Stimulated activated CD4-positive, alpha-beta T cell treated with anti-CD3 and anti-CD28 coated beads, Interleukin-4, amount 100 ng/mL, for 4 hours (primary cell): ENCODE measurements at places on chromosomes 5 and 9.
A peak's percentile ranks its signal among the peaks of the same experiment; 100 is the strongest.

GRCh38 chr9:34611811-34612787 lies at the start of gene RPP25L:
Gene RPP25L (minus strand): TSS chr9:34612097. CDS start chr9:34611296, 801 bp downstream.
- peak; percentile 88 for DNase-seq

- DNase-seq = no peak
Observed at GRCh38 chr9:86402591-86402990, 48.4 kb upstream of the TUT7 start.

DNA sequence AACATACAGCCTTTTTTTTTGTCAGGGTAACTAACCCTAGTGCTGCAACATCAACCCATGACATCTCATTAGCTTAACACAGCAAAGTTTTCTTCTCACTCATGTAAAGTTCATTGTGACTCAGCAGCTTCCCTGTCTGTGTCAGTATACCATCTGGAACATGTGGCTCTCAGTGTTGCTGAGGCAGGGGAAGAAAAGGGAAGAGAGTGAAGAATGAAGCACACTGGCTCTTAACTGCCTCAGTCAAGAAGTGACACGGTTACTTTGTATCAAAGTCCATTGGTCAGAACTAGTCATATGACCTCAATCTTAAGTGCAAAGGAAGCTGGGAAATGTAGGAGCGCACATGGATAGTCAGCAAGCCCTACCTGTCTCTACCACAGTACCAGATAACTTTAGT lies 185.0 kb upstream of the ELL2 start:
- DNase-seq = no peak

- DNase-seq = no peak
Observed at GRCh38 chr5:178797101-178797521, 62.6 kb upstream of the ZNF354B start.

GRCh38 chr5:92852219-92852618 lies 728.8 kb downstream of the NR2F1-AS1 start:
- no peak for DNase-seq

GRCh38 chr5:72032788-72033187 lies 74.5 kb upstream of the MAP1B start:
- DNase-seq = no peak

DNA sequence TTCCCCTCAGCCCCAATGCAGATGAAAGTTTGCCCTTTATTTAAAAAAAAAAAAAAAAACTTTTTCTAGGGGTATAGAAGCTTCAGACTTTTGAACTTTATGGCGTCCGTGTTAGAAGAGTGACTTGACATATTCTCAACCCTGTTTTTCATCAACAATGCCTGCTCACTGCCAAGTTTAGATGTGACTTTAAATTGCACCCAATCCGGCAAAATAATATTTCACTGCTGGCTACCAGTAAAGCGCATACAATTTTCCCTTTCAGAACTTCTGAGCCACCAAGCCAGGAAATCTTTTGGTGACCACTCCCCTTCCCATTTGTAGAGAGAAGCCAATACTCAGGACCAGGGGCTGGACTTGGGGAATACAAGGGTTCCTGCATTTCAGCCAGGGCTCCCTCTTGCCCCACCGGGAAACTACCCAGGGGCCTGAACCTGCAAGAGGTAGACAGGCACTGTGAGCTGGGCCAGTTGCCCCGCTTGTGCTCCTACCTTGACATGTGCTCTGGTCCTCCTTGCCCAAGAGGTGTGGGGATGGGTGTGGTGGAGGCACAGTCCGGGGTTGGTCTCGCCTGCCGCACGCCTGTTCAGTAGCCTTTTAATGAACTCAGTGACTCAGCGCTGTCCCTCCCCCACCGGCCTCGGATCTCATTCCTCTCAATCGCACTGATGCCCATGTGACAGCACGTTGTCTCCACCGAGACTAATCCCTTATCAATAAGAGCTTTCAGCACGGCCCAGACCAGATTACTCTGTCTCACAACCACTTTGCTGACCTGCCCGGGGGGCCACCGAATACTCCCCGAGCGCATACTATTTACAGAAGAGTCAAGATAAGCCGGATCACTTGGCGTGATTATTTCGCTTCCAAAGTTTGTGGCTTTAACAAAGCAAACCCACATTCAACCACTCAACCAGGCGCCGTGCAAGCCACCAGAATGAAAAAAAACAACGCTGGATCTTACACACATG lies 226.4 kb downstream of the DCP2 start:
- no peak for DNase-seq

- no peak for DNase-seq
Observed at GRCh38 chr9:37639841-37640240, 10.9 kb upstream of the FRMPD1 start.

GRCh38 chr5:13591621-13592020 lies 352.9 kb downstream of the DNAH5 start:
- DNase-seq = no peak

- peak; percentile 55 for DNase-seq
Observed at GRCh38 chr9:91164724-91165520, 196.8 kb downstream of the AUH start.

DNA sequence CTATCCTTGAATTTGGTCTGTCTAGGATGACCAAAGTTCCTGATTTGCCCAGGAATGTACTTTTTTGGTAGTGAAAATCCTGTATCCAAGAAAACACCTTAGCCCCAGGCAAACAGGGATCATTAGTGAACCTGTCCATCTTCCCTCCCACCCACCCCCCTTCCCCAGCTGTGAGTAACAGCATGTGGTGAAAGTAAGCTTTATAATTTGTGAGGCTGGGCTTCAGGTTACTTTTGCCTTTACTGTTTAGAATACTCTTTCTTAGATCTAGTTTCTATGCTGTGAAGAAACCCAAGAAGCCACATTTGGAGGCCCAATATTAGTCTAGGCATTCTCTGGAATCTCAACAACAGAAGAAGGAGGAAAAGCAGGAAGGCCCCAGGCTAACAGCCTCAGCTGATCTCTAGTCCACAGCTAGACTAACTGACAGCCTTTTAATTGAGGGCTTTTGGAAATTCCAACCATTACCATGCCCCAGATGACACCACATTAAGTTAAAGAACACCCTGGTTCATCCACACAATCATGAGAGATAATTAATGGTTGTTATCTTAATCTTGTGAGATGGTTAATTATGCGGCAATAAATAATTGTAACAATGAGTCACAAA lies 703.0 kb upstream of the NUDT12 start:
- no peak for DNase-seq

DNA sequence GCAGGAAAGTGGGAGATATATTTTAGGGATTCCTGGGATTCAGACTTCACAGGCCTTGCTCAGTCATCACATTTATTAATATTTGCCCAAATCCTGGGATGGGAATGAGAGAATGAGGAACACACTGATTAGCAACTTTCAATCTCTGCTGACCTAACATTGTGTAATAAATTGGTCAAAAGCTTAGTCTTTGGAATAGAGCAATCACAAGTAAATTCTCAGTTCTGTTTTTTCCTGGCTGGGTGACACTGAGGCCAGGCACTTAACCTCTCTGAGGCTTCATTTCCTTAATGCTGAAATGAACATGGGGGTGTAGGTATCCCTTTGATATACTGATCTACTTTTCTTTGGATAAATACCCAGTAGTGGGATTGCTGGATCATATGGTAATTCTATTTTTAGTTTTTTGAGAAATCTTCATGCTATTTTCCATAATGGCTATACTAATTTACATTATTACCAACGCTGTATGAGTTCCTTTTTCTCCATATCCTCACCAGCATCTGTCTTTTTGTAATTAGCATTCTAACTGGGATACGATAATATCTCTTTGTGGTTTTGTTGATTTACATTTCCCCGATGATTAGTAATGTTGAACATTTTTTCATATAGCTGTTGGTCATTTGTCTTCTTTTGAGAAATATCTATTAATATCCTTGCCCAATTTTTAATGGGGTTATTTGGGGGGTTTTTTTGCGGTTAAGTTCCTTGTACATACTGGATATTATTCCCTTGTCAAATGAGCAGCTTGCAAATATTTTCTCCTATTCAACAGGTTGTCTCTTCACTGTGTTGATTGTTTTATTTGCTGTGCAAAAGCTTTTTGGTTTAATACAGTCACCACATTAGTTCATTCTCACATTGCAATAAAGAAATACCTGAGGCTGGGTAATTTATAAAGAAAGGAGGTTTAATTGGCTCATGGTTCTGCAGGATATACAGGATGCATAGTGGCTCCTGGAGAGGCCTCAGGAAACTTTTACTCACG lies 36.8 kb upstream of the NIPBL start:
- no peak for DNase-seq

GRCh38 chr5:66828046-66828547 lies 231.9 kb downstream of the MAST4 start:
- no peak for DNase-seq

- no peak for DNase-seq
Observed at GRCh38 chr5:108102463-108102862, 279.4 kb downstream of the FBXL17 start.

DNA sequence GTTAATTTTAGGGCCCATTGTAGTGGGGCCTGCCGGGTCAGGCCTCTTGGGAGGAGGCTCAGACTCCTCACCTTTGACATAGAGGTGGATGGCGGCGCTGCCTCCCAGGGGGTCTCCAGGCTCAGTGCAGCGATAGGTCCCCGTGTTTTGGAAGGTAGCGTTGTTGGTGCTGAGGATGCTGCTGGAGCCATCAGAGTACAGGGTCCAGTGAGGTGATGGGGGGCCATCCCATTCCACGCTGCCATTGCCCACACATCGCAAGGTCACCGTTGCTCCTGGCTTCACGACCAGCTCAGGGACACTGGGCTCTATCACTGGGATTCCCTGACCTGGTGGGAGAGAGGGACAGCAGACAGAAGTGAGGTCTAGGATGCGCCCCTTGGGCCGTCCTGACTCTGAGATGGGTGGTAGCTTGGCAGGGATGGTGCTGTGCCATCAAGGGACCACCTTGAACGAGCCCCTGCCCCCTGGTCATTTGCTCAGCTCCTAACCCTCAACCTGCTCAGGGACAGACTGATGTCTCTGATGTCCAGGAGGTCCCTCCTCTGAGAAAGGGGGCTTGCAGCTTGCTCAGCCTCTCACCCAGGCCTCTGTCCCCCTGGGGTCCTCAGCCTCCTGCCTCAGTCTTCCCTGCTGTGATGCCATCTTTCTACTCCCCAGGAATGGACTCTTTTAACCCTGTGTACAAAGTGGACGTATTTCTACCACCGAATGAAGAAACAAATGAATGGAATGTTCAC lies 5.5 kb downstream of the CSF1R start:
- no peak for DNase-seq

- DNase-seq = no peak
Observed at GRCh38 chr5:152546493-152546892, 141.4 kb upstream of the NMUR2 start.

GRCh38 chr9:112239284-112239683 lies 64.2 kb upstream of the SUSD1 start:
- DNase-seq = no peak
